ENCODE measurements at places on chromosomes 5 and 9.

DNA sequence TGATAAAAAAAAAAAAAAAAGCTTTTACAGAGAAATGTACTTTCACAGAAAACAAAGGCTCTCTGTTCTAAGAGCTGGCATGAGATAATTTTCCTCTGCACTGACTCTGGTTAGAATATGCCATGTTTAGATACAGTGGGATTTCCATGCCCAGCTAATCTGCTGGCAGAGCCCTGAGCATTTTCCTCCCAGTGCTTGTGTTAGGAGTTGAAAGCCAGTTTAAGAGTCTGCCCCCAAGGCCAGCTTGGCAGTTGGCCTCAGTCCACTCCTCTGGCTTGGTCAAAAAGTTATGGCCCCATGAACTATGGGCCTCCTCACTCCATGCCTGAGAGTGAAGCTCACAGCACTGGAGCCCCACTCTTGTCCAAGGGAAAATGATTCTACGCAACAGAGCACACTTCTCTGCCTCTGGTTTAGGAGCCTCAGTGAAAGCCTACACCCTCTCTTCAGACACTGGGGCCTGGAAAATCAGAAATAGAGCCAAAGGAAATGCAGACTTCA lies 21.9 kb downstream of the MOCS2 start:
- no peak for DNase-seq

GRCh38 chr9:107059220-107059619 lies 196.3 kb downstream of the ZNF462 start:
- DNase-seq = no peak

DNA sequence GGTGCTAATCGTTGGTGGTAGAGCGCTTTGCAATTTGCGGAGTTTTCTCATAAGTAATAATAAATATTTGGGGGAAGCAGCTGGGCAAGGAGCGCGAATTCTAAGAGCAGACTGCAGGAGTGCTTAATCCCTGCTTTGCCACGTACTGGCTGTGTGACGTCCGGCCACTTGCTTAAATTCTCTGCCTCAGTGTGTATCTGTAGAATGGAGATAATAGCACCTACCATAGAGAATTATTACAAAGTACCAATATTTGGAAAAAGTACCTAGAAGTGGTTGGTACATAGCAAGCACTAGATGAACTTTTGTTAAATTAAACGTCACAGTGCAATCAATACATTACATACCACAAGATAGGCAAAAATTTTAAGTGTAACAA lies 598 bp upstream of the TMED7 start:
- no peak for DNase-seq

GRCh38 chr5:132790201-132790865 lies 13.3 kb upstream of the SEPTIN8 start:
- no peak for DNase-seq

- DNase-seq = peak; percentile 87
Measured at GRCh38 chr5:174045470-174046025, at the start of gene NSG2. TSS of gene NSG2 (plus strand) at chr5:174045706. CDS start at chr5:174046756, 1,050 bp downstream.

- no peak for DNase-seq
Measured at GRCh38 chr5:116577064-116577788, 2.6 kb upstream of the SEMA6A start.
